Astrocyte of the hippocampus (primary cell): ENCODE measurements at places on chromosomes 6 and 20.
A peak's percentile ranks its signal among the peaks of the same experiment; 100 is the strongest.

- no peak for DNase-seq
Measured at GRCh38 chr20:21184819-21185218, 58.9 kb downstream of the KIZ start.

GRCh38 chr6:134373993-134374392 lies 56.1 kb upstream of the SGK1 start:
- DNase-seq = no peak

GRCh38 chr6:7086488-7086887 lies 21.3 kb upstream of the RREB1 start:
- DNase-seq = peak; percentile 20

- no peak for DNase-seq
Measured at GRCh38 chr20:60209048-60209447, 250.8 kb downstream of the CDH26 start.

- DNase-seq = peak; percentile 3
Measured at GRCh38 chr6:92989656-92990055, 429.7 kb downstream of the EPHA7 start.

DNA sequence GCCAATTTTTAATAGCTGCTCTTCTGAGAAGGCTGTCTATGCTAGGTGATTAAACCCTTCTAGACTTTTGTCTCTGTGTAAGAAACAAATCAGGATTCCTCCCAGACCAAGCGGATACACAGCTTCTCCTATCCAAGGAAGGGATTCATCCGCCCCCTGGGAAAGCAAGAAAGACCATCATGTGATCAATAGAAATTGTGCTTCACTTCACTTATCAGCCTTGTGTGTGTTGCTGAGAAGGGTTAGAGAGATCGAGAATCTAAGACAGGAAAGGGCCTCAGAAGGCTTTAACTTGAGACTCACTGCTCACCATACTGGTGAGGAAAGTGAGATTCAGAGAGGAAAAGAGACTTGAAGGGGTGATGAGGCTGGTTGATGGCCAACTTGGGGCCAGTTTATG lies 1.5 kb downstream of the ABCC10 start:
- DNase-seq = no peak

DNA sequence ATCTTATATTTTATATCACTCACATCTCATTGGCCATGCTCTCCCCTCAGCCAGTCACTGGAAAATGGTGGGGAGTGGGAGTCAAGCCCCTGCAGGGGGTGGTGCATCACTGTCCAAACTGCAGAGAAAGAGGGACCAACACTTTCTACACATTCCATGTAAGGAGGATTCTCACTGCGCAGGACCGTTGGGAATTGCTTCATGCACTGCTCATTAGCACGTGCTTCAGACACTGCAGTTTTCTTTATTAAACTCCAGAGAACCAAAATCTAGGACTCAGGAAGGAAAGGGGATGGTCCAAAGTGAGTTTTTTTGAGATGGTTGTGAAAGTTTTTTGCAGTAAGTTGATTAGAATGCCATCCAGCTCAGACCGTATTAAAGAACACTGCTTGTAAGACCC lies 269.8 kb downstream of the FARS2 start:
- no peak for DNase-seq

GRCh38 chr6:149929422-149929821 lies 6.5 kb upstream of the RAET1G start:
- DNase-seq = no peak

DNA sequence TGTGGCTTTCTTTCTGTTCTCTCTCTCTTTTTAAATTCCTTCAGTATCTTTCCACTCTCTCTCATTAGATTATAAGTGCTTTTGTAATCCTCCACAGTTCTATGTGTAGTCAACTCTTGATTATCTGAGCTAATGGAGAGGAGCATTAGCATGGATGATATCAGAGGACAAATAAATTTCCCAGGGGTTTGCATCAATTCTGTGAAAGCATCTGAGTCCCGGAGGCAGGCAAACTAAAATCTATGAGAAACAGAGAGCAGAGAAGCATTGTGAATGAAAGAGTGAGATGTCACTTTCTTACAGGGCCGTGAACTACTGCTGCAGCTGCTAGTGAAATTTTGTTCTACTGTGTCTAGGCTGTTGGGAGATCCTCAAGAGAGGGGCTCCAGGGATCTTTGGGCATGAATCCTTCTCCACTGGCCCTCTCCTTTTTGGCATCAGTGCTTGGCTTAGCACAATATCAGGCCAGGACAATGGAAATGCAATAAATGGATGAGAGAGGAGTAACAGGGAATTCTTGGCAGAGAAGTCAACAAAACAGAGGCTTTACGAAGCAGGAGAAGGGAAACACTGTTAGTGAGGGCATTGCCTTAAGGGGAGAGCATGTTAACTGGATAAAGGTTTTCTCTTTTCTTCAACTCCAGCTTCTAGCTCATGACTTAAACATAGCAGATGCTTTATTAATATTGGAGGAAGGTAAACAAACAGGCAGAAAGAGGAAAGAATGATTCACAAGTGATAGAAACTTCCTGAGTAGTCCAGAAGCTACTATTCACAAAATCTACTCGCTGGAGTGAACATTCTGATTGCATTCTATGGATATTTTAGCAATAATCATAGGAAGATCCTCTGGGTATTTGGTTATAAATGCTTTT lies 847.0 kb upstream of the MAP3K7 start:
- no peak for DNase-seq

DNA sequence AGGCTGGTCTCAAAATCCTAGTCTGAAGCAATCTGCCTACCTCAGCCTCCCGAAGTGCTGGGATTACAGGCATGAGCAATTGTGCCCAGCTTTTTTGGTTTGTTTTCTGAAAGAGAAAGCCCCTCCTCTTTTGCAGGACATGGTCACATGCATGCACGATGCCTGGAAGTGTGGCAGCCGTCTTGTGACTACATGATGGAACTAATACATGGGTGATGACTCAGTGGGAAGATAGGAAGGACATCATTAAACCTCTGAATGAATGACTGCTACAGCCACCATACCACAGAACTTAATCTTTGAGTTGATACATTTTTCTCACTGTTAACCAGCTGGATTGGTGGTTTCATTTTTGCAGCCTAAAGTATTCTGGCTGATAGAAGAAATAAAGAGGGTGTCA lies 13.4 kb upstream of the CTNNBL1 start:
- no peak for DNase-seq

GRCh38 chr20:37319151-37319671 lies 26.7 kb upstream of the SRC start:
- DNase-seq = peak; percentile 87

GRCh38 chr6:88870717-88871330 lies 92.6 kb downstream of the RNGTT start:
- peak; percentile 76 for DNase-seq

GRCh38 chr6:11822346-11822745 lies 43.7 kb upstream of the ADTRP start:
- DNase-seq = no peak

DNA sequence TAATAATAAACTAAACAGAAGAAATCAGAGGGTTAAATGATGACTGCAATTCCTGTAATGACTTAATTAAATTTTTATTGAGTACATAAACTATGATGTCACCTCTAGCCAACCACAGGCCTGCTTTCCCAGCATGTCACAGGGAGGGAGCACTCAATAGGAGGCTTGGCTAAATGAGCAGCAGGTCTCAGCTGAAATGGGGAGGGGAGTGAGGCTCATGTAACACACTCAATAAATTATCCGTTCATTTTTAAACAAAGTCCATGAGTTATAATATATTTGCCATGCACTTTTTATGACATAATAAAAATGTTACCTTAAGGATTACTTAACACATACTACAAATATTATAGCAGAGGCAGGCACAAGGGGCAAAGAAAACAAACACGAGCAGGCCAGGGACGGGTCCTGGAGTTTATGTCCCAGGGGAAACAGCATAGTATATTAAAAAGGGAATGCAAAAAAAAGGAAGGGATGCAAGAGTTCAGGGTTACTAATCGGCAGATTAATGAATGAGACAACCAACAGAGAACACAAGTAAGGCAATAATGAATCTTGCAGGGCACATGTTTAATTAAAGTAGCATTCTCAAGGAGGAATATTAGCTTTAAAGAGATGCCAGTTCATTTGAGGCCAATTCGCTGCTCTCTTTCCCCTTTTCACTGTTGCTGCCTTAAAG lies 27.1 kb upstream of the FAM83C start:
- peak; percentile 68 for DNase-seq

GRCh38 chr6:1001655-1002349 lies 308.9 kb upstream of the EXOC2 start:
- DNase-seq = no peak

- DNase-seq = peak; percentile 22
Measured at GRCh38 chr6:43977404-43978111, 149.7 kb downstream of the MRPL14 start.

GRCh38 chr6:3231247-3232016 lies 4.0 kb upstream of the TUBB2B start:
- peak; percentile 89 for DNase-seq

GRCh38 chr6:85644279-85644762 lies 1.6 kb upstream of the SYNCRIP start:
- DNase-seq = no peak

- DNase-seq = no peak
Measured at GRCh38 chr6:107308677-107309076, 150.7 kb downstream of the PDSS2 start.

DNA sequence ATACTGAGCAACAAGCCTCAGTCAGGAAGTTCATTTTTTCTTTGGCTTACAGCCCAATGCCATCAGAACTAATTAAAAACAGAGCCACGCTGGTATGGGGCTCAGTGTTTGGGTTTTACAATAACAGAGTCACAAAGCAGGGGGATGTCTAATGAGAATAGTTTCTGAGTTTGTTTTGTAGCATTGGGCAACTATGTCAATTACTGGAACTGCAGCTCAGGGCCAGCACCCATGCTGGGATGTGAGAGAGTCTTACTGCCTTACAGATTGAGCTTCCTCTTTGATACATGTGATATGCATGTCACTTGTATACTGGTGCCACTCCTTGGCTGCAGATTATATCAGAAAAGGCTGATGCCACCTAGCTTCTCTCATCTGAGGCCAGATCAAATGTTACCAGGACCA lies 117.6 kb downstream of the TFAP2B start:
- no peak for DNase-seq

DNA sequence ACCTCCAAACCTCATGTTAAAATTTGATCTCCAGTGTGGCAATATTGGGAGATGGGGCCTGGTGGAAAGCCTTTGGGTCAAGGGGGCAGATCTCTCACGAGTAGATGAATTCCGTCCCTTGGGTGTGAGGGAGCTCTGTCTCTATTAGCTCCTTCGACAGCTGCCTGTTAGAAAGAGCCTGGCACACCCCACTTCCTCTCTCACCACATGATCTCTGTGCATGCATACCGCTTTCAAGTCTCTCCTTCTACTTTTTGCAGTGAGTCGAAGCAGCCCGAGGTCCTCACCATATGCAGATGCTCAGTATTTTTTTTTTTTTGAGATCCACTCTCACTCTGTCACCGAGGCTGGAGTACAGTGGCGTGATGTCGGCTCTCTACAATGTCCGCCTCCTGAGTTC lies 176.9 kb downstream of the SYNDIG1 start:
- no peak for DNase-seq

GRCh38 chr6:108585921-108586536 lies 25.3 kb downstream of the FOXO3 start:
- no peak for DNase-seq

GRCh38 chr6:154602296-154602695 lies 91.8 kb upstream of the CNKSR3 start:
- peak; percentile 78 for DNase-seq

DNA sequence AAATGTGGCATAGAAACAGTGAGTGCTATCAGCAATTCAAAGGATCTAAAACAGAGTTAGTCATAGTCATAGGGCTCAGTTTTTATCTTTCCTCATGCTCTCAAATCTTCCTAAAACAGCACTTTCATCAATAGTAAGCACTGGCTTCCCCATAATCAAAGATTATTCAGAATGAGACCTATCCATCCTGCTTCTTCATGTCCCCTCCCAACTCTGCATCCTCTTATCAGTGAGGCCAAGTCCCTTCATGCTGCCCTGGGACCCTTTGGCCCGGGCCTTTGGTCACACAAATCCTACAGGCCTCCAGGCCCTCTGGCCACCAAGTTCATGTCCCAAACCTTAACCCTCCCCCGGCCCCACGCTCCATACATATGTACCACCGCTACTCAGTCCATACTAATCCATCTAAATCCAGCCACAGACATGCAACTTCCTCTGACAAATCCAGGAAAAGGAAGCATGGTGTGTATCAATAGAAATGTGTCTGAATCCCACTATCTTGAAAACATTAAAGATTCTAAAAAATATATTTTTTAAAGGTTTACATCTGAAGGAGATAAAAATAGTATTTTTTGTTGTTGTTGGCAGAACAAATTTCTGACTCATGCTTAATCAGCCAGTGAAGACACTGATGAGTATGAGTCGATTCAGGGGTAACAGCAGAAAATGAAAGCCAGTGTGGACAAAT lies 143.5 kb downstream of the PDE7B start:
- peak; percentile 50 for DNase-seq

DNA sequence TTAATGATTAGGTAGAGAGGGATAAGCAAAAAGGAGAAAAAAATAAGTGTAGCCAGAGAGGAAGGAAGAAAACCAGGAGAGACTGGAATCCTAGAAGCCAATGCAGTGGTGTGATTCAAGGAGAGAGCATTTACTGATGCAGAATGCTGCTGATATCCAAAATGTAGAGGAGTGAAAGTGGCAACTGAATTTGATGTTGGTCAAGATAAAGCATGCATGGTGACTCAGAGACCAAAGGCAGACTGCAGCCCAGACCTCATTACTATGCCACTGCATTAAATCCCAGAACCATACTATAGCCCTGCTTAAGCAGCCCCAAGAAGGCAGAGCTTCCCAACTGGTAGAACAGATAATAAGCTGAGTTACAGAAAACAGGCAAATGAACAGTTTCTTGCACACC lies 15.8 kb downstream of the KLHL32 start:
- peak; percentile 28 for DNase-seq

GRCh38 chr6:151005164-151005563 lies 139.7 kb downstream of the MTHFD1L start:
- no peak for DNase-seq

- DNase-seq = no peak
Measured at GRCh38 chr20:49283176-49283702, 5.4 kb upstream of the ZNFX1 start.

GRCh38 chr20:36109251-36109947 lies 45.1 kb upstream of the EPB41L1 start:
- no peak for DNase-seq

DNA sequence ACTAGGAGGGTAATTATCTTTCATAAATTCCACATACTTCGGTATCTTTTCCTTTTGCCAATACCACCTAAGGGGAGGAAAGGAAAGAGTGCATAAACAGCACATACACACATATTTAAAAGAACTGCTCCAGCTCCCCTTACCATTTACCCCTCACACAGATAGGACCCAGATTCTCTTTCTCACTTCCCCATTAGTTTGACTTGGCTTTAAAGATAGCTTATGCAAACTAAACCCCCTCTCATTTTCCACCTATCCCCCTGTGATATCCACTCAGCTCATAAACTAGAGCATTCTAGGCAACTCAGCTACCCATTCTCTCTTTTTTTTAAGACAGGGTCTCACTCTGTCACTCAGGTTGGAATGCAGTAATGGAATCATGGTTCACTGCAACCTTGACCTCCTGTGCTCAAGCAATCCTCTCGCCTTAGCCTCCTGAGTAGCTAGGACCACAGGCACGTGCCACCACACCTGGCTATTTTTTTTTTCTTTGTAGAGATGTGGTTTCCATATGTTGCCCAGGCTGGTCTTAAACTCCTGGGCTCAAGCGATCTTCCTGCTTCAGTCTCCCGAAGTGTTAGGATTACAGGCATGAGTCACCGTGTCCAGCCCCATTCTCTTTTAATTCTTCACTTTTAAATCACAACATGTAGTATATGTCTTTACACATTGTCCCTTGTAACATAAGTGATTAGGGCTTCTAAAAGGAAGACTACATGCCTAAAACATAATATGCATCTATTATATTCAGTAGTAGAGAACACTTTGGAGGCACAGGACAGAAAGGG lies 4.0 kb downstream of the FUCA2 start:
- DNase-seq = peak; percentile 11
